ENCODE measurements at places on chromosomes 3 and 15.

DNA sequence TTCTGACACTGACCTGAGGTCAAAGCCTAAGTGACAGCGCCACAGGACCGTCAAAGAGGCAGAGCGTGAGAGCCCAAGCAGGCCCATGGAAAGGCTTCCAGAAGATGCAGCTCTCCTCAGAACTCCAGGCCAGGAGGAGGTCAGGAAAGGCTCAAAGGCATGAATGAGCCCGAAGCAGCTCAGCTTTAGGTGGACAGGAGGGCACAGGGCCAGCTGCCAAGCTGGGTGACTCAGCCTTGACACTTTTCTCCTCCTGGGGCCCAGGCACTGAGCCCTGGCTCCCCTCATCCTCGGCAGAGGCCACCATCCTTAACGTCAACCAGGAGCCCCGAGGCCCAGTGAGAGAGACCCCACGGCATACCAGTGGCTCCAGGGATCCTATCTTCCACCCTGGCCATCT is 62.9 kb downstream of the ADCY5 start:
- no peak for DNase-seq

DNA sequence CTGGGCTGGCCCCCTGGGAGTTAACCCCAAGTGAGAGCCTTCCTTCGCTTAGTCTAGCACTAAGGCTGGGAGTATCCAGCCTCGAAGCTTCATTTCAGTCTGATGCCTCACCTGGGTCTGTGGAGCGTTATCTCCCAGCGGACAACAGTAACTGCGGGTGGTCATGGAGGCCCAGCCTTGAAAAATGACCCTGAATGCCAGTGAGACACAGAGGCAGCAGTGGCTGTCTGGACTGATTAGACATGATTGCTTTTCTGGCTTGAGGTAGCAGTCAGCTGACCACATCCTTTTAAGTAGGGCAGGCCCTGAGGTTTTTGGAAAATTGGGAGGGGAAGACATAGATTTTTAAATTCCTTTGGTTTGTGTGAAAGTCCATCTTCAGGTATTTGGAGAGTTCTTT is 28.2 kb upstream of the TRIM59 start:
- DNase-seq: no peak

DNA sequence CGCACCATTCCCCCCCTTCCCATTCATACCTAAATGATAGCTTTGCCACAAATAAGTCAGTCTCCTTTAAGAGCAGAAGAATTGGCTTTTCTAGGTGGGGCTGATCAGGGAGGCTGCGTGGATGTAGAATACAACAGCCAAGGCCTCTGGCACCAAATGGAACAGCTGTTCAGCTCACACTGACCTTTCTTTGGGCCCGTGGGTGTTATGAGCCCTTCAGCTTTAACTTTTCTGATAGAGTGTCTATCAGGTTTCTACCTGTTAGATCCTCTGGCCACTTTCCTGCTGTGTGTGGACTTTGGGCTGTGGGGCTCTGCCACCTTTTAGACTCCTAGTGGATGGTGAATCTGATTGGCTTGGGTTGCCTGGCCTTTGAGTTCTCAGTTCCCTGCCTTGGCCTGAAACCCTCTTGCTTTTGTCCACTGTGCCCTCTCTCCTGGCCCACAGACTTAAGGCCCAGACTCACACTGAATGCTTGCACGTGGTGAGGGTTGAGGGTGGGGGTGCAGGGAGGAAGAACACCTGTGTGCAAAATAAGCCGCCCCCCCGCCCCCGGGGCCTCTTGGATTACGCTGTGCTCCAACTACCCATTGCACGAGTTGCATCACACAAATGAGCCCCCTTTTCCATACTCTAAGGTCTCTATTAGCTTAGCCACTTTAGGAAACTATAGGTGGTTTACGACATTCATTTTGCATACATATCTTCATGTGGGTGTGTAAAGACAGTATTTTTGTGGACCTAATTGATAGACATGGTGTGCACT is 1.3 kb upstream of the RFX7 start:
- no peak for DNase-seq

GRCh38 chr3:138078901-138079344 is 36.5 kb downstream of the DZIP1L start:
- no peak for DNase-seq

DNA sequence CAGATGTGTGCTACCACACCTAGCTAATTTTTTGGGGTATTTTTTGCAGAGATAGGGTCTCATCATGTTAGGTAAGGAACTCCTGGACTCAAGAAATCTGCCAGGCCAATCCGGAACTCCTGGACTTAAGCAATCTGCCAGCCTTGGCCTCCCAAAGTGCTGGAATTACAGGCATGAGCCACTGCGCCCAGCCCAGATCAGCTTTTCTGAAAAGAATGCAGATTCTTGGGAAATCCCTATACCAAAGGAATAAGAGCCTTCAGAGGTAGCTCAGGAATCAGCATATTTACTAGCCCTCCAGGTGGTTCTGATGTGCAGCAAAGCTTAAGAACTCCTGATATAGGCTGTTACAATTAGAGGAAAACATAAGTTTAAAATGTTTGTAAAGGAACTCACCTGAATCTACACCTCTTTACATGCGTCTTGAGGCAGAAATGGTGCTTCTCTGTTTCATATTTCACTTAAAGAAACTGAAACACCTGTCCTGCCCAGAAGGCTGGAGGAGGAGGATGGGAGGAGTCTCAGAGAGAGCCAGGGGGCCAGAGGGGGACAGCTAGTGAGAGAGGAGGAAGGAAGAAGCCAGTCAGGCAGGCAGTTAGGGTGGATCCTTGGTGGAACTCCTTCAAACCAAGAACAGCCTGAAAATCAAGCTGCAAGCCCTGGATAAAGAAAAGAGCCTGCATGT is at the start of gene XCR1:
Gene XCR1, minus strand, starts transcription at position 463 of the 685 bp plus-strand sequence. CDS start 5,536 bp downstream, outside the sequence.
- no peak for DNase-seq

DNA sequence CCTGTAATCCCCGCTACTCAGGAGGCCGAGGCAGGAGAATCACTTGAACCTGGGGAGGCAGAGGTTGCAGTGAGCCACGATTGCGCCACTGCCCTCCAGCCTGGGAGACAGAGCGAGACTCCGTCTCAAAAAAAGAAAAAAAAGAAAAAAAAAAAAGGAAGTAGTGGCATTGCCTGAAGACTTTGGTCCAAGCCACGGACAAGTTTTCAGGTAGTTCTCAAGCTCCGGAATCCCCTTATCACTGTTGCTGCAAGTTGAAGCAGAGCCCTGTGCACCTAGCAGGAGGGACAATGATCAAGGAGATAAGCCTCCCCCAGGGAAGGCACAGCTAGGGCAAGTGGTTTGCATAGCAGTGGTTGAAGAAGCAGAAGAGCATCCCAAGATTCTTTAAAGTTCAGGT is 97.6 kb downstream of the MEX3B start:
- no peak for DNase-seq

GRCh38 chr15:52148403-52148802 is 35.8 kb upstream of the BCL2L10 start:
- no peak for DNase-seq

- no peak for DNase-seq
Measured at GRCh38 chr15:55151631-55152030, 45.1 kb downstream of the RSL24D1 start.

GRCh38 chr15:83926116-83926515 is 272.2 kb downstream of the ADAMTSL3 start:
- no peak for DNase-seq

GRCh38 chr3:43870120-43870519 is 179.4 kb downstream of the ABHD5 start:
- no peak for DNase-seq

DNA sequence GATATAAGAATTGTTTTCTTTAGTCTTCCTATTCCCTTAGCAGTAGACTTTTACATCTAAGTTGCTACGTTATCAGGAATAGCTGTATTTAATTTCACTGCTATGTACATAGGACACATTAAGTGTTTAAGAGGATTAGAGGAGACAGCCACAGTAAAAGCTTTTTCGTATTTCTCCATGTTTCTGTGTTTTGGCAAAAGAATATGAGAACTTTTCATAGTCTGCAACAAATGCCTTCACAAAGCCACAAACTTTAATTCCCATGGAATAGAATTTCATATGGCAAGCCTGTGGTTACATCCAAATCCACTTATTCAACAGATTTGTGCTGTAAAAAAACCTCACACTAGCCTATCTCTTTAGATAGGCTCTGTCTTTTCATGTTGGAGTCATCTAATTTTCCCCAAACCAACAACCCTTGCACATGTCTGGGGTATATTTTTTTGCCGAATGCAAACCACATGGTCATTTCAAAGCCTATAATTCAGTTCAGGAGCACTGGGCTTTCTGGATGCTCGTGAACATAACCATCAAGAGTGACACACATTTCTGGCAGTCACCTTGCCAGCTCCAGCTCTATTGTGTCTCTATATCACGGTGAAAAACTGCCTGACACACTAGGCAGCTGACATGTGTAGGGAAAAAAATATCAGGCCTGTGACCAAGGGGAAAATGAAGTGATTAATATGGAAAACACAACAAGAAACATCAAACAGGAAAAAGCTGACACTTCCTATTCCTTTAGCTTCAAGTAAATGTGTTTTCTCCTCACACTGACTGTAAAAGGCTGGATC is 19.2 kb downstream of the PLD1 start:
- no peak for DNase-seq

DNA sequence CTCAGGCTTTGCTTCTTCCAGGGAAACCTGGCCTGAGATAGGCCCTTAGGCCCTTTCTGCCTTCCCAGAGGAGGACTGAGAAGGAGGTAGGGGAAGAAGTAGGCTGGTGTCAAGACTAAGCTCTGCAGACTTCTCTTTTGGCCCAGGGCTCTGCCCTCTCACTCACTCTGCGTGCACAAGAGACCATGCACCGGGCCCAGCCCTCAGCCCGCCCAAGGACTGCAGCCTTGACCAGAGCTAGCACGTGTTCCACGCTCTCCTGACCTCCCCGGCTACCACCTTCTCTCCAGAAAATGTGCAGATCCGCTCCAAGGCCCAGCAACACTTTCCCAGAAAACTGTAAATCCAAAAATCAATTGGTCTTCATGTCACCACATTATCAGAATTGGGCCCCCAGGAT is 59.8 kb downstream of the SEMA5B start:
- no peak for DNase-seq

- no peak for DNase-seq
Measured at GRCh38 chr15:74317820-74318375, 49.5 kb downstream of the CYP11A1 start.

DNA sequence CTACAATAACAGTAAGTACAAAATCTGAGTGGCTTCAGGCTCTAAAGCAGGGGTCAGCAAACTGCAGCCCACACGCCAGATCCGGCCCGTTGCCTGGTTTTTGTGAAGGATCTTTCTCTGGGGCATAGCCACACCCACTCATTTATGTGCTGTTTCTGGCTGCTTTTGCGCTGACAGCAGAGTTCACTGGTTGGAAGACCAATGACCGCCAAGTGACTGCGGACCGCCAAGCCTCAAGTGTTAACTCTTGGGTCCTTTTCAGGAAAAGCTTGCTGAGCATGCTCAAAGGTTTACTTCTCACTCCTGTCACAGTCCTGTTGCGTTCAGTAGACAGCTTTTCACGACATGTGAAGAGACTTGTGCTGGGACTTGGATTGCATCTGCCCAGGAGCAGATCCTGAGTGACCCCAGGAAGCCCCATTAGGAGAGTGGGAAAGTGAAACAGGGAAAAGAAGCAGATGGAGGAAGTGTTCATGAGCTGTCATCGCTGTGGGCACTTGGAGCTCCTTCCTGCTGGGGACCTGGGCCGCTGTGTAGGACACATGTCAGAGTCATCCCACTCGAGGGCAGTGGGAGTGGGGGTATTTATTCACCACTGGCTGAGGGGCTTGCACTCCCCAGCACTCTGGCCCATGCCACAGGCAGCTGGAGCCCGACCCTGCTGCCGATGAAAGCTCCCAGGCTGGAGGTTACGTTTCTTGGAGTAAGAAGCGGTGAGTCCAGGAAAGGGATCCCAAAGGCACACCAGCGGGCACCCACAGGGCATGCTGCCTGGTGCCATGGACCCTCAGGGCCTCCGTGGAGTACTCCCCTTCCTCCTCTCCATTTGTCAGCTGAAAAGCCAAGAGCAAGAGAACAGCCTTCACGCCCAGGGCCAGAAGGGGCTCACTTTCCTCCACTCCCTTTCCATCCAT is 249.1 kb downstream of the PLCL2 start:
- no peak for DNase-seq

- no peak for DNase-seq
Measured at GRCh38 chr3:53581671-53582070, 87.3 kb downstream of the CACNA1D start.

GRCh38 chr3:122088531-122088930 is 33.4 kb downstream of the CD86 start:
- DNase-seq: no peak

DNA sequence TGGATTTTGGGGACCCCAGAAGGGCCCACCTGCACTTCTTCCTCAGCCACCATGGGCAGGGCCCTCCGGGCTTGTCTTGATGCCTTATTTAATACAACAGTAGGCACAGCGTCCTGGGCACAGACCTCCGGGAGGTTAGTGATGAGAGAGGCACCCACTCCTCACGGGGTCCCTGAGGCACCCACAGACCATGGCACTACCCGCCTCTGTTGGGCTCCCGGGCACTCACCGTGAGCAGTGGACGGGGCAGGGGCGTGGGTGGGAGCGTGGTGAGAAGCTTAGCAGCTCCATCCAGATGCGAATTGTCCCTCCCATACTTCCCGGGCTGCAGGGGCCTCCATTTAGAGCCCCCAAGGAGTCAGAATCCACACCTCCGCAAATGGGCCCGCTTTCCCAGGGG is 317 bp upstream of the MESP2 start:
- no peak for DNase-seq

- DNase-seq: no peak
Measured at GRCh38 chr3:127431066-127431465, 143.2 kb upstream of the PRR20G start.

- no peak for DNase-seq
Measured at GRCh38 chr3:37014620-37015019, 21.3 kb downstream of the MLH1 start.

DNA sequence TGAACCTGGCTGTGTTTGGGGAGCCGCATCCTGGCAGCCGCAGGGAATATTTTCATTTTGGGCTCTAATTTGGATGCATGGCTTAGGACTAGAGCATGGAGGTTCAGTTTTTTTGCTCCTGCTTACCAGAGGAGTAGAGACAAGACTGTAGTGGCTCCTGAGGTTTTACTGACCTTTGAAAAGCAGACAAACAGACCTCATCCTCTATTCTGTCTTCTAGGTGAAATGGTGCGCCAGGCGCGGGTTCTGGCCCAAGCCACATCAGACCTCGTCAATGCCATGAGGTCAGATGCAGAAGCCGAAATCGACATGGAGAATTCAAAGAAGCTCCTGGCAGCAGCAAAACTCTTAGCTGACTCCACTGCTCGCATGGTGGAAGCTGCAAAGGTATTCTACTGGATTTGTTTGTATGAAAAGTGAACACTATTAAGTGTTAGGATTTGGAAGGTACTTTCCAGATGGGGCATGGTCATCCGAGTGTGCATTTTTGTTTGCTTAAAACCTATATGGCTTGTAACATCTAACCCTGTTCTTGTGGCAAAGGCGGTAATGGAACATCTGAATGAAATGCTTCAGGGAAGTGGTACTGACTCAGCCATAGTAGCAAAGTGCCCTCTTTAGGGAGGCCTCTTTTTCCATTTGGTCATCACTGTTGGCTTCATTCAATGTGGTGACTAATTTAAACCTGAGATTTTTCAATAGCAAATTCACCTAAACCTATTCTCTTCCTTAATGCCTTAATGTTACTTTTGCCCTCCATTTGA is 330.7 kb upstream of the TPM1 start:
- DNase-seq: no peak

- DNase-seq: no peak
Measured at GRCh38 chr15:74844319-74845207, 1.6 kb upstream of the ULK3 start.

GRCh38 chr3:197010556-197011351 is 18.9 kb downstream of the MELTF start:
- DNase-seq: no peak

- DNase-seq: no peak
Measured at GRCh38 chr15:78620021-78620526, 722 bp downstream of the CHRNA3 start.

- no peak for DNase-seq
Measured at GRCh38 chr15:25864966-25865365, 1.8 kb upstream of the ATP10A start.
